ENCODE measurements at places on chromosomes 13 and 19. TPM values are rescaled to one million over a fixed set of nuclear protein-coding genes. Genes with fewer than 3 reads are reported as not detected.

GRCh38 chr19:38317104-38317612 lies 1.4 kb upstream of the YIF1B start:
- DNase-seq, result no peak

- DNase-seq, result no peak
Observed at GRCh38 chr19:16021796-16022195, 54.5 kb upstream of the TPM4 start.

- no peak for DNase-seq
Observed at GRCh38 chr19:17565611-17566010, 10.2 kb downstream of the COLGALT1 start.

DNA sequence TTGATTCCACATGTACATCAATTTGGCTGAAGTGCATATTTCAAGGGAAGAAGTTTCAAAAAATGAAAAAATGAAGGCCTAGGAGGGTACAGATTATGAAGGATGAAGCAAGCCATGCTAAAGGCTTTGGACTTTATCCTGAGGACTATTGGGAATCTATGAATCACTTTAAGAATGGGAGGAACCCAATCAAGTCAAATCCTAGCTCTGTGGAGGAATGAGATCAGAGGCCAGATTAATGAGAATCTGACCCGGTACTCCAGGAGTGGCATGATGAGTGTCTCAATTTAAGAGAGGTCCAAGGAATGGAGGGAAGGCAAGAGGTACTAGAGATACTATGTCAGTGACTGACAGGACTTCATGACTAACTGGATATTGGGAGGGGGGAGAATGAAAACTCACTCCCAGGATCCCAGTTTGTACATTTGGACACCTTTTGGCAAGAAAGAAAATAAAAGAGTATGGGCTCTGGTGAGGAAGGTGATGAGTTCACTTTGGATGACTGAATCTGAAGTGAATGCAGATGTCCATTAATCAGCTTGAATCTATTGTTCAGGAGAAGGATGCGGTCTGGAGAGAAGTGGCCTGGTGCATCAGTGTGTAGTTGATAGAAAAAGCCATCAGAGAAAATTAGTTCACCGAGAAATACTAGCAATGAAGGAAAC lies 349.0 kb downstream of the EFNB2 start:
- DNase-seq, result no peak

- DNase-seq, result no peak
Observed at GRCh38 chr13:94323764-94324758, 155.4 kb downstream of the DCT start.

The OXGR1 gene
- polyA plus RNA-seq, result not detected

The IGSF23 gene
- not detected for polyA plus RNA-seq

All from muscle of arm (tissue), 14 donors.